Spinal cord (tissue), 10 donors: ENCODE measurements at places on chromosomes 2 and 18.
A peak's percentile ranks its signal among the peaks of the same experiment; 100 is the strongest.

DNA sequence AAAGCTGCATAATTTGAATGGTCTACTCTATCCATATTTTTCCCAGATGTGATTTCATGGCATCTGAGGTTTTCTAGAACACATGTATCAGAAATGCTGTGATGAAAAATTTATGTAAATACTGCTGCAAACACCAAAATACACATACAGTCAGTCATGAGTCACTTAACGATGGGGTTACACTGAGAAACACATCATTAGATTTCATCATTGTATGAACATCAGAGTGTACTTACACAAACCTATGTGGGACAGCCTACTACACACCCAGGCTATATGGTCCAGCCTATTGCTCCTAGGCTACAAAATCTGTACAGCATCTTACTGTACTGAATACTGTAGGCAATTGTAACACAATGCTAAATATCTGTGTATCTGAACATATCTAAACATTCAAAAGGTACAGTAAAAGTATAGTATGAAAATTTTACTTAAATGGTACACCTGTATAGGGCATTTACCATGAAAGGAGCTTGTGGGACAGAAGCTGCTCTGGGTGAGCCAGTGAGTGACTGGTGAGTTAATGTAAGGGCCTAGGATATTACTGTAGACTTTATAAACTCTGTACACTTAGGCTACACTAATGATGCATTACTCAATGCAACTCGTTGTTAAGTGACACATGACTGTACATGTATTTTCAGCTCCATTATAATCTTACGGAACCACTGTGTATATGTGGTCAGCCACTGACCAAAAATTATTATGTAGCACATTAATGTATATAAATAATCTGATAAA is 33.5 kb downstream of the PNO1 start:
- no peak for DNase-seq

GRCh38 chr18:46891742-46892214 is 25.5 kb downstream of the PIAS2 start:
- no peak for DNase-seq

GRCh38 chr2:65952966-65953761 is 481.8 kb upstream of the MEIS1 start:
- no peak for DNase-seq

- DNase-seq, result no peak
Observed at GRCh38 chr18:5639131-5639530, 95.3 kb upstream of the EPB41L3 start.

DNA sequence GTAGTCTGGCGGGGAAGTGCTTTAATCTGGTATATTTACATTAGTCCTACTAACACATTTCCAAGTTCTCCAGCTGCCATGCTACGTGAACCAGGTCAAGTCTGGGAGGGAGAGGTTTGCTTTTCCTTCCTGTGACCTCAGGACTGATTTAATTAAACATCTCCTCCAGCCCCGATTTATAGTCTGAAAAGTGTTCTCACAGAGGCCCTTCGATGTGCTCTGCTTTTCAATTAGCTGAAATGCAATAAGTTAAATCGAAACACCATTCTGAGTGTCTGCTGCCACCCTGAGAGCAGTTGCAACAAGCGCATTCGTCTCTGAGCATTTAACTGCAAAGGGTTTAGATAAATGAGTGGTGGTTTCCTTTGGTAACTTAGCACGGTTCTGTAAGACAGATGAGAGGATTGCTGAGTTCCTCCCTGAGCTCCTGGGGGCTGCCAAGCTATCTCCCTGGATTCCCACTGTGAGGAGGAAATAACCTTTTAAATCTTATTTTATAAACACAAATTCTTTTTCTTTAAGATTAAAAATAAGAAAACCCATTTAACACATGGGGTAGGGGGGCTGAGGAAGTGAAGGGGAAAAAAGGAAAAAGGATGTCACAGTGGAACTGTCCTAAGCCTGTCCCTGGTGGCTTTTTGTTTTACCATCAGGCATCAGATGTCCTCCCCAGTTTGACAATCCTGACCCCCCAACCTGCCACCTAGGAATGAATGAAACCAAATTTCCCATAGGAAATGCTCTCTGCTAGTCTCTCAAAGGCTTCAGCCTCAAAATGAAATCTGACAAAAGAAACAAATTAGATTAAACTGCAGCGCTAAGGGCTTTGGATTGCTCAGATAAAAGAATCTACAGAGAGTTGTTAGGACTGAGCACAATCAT is 56.5 kb upstream of the CREB1 start:
- DNase-seq, result peak; percentile 97

DNA sequence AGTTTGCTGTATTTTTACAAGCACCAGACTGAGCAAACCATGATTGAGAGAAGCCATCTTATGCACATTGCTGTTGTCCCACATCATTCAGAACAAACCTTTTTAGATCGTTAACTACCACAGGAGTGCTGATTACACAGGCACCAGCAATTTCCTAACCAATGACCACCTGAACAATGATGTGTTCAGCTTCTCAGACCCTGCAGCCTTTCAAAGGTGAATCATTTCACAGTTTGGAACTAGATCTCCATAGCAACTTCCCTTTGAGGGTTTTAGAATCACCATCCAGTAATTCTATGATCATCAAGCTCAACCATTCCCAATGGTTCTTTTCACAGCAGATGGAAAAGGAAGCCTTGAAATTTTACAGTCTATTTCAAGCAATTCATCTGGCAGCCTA is 71.4 kb downstream of the OLA1 start:
- DNase-seq, result peak; percentile 67

- DNase-seq, result no peak
Observed at GRCh38 chr2:23092831-23093230, 292.1 kb upstream of the KLHL29 start.

DNA sequence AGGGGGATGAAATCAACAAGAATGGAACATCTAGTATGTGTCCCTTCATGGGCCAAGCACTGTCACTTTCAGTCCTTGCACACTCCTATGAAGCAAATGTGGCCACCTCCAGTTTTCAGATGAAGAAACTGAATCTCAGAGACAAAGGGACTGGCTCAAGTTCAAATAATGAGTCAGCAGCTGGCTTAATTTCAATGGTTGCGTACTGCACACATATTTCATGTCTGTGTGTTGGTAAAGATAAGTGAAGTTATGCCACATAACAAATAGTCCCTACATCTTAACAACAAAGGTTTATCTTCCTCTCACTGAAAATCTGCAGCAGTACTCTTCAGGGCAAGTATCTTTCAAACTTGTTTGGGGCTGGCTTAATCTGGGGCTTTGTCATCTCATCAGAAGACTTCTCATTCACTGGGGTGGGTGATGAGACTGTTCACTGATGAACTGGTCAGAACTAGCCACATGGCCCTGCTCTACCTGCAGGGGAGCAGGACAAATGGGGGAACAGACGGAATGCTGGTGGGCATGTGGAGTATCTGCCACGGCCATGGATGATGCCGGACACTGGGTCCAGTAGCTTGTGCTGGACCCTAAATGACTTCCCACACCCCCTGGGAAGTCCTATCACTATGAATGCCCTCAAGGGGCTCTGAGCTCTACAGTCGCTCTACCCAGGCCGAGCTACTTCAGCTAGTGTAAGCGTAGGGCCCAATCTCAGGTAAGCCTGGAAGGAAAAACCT is 263.2 kb downstream of the CYP26B1 start:
- no peak for DNase-seq

DNA sequence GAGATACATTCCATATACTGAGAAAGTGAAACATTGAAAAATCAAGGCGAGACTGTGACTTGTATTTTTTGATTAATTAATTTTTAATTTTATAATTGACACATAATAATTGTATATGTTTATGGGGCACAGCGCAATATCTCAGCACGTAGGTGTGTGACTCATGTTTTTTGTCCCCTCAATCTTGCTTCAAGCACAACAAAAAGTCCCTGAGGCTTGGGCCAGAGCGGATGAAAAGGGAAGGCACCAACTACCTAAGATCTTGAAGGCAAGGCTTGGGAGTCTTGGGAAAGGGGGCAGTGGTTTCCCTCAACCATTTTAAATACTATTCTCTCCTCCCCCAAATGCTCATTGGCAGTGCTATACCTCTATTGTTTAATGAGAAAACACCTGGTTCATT is 9.9 kb downstream of the SGPP2 start:
- DNase-seq, result no peak

- DNase-seq, result no peak
Observed at GRCh38 chr2:196275646-196276352, 104.4 kb upstream of the STK17B start.

- DNase-seq, result no peak
Observed at GRCh38 chr2:96463119-96463518, 42.0 kb downstream of the NEURL3 start.
